CD8-positive, alpha-beta memory T cell (primary cell): ENCODE measurements at places on chromosomes 13 and 19. TPM values are rescaled to one million over a fixed set of nuclear protein-coding genes. Genes with fewer than 3 reads are reported as not detected.

DNA sequence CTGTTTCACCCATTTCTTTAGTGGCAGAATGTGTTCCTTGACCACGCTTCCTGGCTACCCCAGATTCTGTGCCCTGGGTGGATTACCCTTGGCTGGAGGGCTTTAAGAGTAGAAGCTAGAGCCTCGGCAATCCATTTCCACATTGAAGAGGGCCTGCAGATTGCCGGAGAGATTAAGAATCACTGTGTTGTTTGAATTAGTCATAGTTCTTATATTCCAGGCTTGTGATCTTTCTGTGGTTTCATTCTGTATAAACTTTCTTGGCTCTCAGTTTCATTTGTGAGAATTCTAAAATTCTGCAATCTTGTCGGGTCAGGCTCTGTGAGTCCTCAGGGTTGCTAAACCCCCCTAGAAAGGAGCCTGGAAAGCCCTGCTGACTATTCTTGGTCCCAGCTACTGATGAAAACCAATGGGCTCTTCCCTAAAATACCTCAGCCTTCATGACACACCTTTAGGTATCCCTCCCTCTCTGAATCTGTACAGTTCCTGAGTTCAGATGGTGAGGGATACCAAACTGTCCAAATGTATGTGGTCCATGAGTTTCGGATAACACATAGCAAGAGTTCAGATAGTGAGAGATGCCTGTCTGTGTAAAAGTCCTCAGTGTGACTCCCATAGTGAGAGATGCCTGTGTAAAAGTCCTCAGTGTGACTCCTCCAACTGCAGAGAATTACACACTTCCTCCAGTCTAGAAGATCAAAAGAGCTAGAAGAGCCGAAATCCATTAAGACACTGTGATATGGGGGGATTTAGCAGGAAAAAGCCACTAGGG lies 4.3 kb downstream of the PHF11 start:
- no peak for DNase-seq

DNA sequence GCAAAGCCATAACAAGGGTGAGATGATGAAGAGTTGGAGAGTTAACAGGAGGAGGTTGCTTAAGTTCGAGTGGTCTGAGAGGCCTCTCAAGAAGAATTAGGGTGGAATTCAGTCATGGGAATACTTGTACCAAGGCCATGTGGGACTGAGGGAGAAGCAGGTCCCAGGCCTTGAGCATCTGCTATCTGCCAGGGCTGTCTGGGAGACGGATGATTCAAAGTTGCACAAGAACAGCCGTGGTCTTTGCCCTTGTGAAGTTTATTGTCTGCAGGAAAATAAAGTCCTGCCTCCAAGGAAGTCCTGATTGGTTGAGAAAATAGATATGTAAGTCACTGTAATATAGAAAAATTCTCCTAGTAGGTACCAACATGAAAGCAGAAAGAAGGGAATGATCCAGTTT lies 178.8 kb upstream of the RFC3 start:
- DNase-seq: no peak

DNA sequence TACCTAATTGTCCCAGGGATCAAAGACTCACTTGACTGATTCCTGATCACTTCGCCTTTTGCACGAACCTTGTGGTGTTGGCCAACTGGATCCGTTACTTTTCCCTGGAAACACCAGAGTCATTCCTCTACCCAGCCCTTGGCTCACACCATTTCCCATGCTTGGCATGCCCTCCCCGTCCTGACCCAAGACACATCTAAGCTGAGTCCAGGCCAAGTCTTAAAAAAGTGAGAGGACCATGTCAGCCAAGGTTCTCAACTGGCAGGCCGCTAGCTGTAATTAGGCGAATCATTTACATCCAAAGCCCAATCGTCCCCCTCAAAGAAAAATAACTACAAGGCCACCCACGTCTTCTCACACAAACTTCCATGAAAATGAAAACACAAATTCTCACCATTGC lies 11.5 kb downstream of the PLAUR start:
- DNase-seq: no peak

Gene CCDC70
- total RNA-seq: not detected
